ENCODE measurements at places on chromosomes 11 and 22.

DNA sequence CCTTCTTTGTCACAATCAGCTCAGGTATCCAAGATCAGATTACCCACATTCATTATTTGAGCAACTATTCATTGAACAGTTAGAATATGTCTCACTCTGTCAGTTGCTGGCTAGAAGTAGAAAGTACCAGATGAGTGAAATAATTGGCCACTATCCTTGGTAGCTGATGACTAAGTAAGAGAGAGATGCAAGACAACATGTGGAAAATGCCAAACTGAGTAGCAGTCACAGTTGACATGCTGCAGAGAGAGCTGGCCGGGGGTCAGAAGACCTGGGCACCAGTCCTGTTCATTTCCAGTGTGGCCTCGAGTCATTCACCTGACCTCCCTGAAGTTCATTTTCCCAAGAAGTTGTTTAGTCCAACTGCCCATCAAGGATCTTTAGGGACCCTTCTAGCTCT is 22.5 kb upstream of the SMIM35 start:
- DNase-seq: no peak

DNA sequence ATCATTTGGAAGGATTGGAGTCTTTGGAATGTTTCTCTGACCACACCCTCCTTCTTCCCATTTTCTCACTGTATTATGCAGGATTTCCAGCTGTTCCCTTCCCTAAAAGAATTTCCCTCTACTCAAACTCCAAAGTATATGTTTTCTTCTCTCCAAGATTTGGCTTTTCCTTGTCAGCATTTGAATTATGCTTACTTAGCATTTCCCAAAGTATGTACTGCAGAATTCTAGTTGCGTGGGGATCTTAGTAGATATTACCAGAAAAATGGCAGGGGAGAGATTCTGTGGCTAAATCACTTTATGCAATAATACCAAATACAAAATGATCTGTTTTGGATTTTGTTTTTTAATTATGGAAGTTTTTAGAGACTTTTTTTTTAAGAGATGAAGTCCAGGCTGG is 142.3 kb downstream of the OR4C45 start:
- DNase-seq: no peak

DNA sequence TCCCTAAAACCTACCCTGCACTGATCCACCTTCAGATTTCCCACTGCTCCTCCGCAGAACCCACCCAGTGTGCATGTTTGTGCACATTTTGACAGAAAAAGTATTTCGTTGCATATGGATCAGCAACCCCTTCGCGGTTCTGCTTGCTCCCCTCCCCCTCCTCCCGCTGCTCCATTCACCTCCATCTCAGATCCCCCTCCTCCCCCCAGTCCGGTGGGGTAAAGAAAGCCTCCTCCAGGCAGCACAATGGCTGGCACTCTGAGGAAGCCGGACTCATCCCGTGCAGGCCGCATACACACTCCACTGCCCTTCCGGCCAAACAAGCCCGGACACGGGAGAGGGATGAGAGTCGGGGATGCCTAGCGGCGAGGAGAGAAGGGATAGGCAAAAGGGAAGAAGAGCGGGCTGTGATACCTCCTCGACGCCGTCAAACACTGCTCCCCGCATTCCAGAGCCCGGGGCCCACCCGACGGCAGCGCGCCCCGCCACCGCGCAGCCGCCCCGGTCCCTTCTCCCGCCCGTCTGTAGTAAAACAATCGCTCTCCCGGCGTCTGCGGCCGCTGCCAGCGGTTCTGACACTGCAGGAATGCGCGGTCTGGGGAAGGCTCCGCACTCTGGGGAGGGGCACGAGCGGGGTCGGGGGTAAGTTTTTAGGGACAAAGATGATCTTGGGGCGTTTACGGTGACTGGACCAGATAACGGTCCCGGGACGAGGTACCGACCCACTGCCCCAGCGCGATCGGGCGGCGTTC is 915 bp downstream of the FEZ1 start:
- DNase-seq: peak; percentile 62

DNA sequence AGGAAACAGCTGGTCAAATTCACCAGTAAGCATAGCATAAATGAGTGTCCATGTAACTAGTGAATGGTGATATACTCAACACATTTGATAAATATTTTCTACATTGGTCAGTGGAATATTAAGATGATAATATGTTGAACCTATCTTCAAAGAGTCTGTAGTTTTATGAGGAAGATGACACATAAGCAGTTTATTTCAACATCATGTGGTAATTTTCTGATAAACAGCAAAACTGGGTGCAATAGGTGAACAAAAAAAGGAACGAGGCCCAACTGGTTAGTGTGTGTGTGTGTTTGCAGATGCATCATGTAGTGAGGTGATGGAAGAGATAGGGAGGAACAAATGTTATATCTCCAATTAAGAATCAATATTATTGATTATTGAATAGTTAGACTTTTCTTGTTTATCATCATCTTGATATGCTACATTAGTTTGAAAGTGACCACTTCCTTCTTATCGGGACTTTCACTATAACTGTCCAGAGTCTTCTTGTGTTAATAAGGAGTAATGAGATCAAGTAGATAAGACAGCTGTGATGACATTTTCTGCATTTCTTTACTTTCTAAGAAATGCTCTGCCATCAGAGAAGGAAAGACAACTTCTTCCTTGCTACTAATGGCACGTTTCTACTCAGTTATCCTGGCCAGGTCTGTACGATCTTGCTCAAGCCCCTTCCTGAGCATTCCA is 270.7 kb downstream of the ETS1 start:
- DNase-seq: no peak

- DNase-seq: no peak
These were observed 21.4 kb upstream of the RASL10A start for GRCh38 chr22:29336751-29337490.

GRCh38 chr11:113773092-113773415 is 438 bp downstream of the ZW10 start:
- no peak for DNase-seq

GRCh38 chr11:126163074-126163700 is 48.3 kb downstream of the RPUSD4 start:
- no peak for DNase-seq

DNA sequence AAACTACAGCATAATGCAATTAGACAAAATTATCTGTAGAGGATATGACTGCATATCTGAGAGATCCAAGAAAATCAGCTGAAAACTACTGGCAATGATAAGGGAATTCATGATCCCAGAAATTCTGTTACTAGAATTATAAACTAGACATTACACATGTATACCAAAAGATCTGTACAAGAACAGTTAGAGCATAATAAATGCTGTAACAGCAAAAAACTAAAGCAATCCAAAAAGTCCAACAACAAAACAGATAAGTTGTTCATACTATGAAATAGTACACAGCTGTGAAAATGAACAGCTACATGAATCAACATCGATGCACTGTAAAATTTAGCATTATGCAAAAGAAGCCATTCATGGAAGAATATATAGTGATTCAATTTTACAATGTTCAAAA is 6.0 kb downstream of the ZNF214 start:
- no peak for DNase-seq

GRCh38 chr11:60992842-60993409 is 21.4 kb downstream of the CD6 start:
- no peak for DNase-seq

- peak; percentile 55 for DNase-seq
These were observed 52.0 kb upstream of the THY1 start for GRCh38 chr11:119474682-119475596.

DNA sequence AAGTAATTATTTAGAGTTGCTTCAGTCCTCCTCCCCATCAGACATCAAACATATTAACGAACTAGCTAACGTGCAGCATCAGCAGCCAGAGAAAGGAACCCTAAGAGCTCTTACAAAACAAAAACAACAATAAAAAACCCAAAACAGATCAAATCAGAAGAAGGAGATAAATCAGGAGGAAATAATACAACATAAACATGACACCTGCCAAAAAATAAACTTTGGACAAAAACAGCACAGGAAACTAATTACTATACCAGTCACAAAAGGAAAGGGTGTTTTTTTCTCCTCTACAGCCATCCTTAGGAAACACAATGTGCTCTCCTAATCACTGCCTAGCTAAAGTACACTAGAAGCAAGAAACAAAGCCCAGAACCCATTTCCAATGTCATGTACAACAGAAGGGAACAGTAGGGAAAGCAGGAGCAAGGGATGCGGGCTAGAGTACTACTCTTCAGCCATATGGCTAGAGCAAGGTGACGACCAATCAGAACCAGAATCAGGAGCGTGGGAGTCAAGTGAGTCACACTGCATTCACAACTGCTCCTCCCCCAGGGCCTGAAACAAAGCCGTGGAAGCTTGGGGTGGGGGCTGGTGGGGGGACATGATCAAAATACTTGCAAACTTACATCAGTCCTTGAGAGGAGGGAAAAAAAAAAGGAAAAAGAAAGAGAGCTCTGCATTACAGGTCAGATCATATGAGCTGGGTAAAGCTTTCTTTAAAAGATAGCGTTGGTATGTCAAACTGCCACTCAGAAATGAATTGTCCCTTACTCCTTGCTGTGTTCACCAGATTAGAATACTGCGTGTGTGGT is 60.4 kb downstream of the LARGE2 start:
- DNase-seq: no peak

- DNase-seq: no peak
These were observed 17.1 kb downstream of the OR2AT4 start for GRCh38 chr11:75079546-75079945.

GRCh38 chr11:10607462-10608132 is 39.1 kb upstream of the LYVE1 start:
- no peak for DNase-seq

DNA sequence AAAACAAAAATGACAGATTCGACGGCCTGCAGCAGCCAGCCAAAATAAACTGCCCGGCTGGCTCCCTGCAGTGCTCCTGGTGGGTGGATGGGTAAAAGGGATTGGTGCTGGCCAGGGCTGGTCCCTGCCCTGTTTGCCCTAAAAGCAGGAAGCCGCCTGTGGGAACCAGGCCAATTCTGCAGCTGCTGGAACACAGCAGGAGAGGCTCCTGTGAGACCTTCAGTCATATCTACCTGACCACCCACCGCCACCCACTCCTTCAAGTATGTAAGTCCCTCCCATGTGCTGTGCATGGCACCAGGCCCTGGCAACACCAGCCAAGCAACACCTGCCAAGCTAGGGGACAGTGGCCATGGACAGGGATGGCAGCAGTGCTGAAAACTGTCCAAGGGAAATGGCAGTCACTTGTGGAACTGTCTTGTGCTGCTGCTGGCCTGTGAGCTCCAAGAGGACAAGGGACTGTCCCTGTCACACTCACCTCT is 48.7 kb upstream of the ARFGAP3 start:
- DNase-seq: no peak

DNA sequence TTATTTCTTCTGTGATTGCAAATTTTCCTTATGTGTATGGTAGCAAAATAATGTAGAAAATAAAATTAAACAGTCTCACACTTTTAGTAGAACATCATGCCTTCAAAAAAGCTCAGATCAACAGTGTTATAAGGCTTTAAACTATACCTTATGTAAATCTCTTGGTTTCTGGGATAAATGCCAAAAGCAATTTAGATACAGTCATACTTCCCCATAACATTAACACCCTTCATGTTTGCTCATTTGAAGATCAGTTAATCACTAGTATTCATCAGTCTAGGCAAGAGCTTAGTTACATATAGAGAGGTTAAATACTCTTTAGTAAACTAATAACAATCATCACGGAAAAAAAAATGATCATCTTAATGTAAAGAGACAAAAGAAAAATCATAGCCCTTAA is 421.8 kb upstream of the ANO3 start:
- no peak for DNase-seq

GRCh38 chr11:64564947-64565889 is 25.8 kb upstream of the SLC22A12 start:
- DNase-seq: no peak

Measured in hypothalamus (tissue), 51 donors.